Heart left ventricle (tissue), 16 donors: ENCODE measurements at places on chromosomes 1 and 21. TPM values are rescaled to one million over a fixed set of nuclear protein-coding genes. Genes with fewer than 3 reads are reported as not detected.

The ATAD3C gene
- polyA plus RNA-seq: 0.53 TPM

The IFT25 gene
- polyA plus RNA-seq: 11.6 TPM

The GPR52 gene
- polyA plus RNA-seq: 0.95 TPM

The S100A16 gene
- polyA plus RNA-seq: 233 TPM

GRCh38 chr1:152125834-152126443 lies 10.7 kb upstream of the TCHH start:
- no peak for DNase-seq

DNA sequence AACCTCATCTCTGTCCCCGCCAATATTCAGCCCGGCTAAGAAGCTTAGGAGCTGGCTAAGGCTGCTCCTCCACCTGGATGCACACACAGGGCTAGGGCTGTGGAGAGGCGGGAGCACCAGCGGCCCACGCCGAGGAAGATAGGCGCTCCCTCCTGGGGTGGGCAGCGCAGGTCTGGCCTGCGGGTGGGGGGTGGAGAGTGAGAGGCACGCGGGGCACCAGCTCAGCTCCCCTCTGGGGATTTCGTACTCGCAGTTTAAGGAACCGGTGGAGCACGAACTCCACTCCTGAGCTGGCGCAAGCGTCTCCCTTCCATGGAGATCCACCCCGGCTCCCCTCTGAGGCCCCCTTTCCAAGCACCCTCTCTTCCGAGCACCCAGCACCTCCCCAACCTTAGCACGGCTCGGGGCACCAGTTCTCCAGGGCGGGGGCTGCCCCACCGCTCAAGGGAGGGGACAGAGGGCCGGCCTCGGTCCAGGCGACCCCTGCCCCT lies 433 bp upstream of the KAZN start:
- DNase-seq: no peak

DNA sequence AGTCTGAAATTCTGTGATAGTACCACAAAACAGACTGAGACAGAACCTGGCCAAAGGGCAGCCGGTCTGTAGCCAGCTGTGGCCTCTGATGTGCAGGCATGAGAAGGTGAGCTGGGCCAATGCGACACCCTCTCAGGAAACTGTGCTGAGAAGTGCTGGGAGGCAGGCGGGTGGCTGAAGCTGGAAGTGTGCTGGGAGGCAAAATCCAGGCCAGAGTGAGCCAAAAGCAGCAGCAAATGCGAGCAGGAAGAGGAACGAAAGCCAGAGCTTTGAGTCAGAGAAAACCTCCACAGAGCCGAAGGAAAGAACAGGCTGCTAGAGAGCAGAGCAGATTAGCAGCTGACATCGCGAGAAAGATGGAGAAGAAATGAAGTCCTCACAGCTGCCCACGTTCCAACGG lies 10.2 kb upstream of the ATP13A2 start:
- DNase-seq: no peak

- no peak for DNase-seq
Measured at GRCh38 chr1:7808253-7808844, 24.3 kb downstream of the PER3 start.
